ENCODE measurements at places on chromosomes 4 and X. TPM values are rescaled to one million over a fixed set of nuclear protein-coding genes. Genes with fewer than 3 reads are reported as not detected.

The MGAT4D gene
- polyA plus RNA-seq = not detected

The TLR10 gene
- 0.44 TPM for polyA plus RNA-seq

- no peak for DNase-seq
Observed at GRCh38 chr4:187184508-187184907, 460.9 kb upstream of the FAT1 start.

- no peak for DNase-seq
Observed at GRCh38 chr4:107719207-107719921, 670 bp downstream of the PAPSS1 start.

DNA sequence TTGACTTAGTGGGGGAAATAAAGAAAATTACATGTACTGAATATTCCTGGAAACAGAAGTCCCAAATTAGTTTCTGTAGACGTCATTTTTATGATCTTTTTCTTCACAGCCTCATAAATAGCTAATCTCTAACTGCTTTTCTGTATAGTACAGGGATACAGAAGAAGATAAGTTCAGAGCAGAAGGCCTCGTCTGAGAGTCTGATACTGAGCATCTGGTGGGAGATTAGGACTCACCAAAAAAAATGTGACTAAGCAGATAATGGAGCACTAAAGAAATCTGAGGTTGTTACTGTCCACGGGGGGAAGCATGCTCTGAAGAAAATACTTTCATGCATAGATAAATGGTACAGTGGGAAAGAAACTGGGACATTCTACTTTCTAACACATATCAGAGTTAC lies 115.3 kb upstream of the TRPC5 start:
- DNase-seq = no peak

The IGSF1 gene
- polyA plus RNA-seq = not detected
